ENCODE measurements at places on chromosomes 1 and 21. TPM values are rescaled to one million over a fixed set of nuclear protein-coding genes. Genes with fewer than 3 reads are reported as not detected.

- no peak for DNase-seq
These were observed 256.9 kb downstream of the BACH1 start for GRCh38 chr21:29555601-29556000.

CNIH3 gene
- total RNA-seq = 6.2 TPM

DNA sequence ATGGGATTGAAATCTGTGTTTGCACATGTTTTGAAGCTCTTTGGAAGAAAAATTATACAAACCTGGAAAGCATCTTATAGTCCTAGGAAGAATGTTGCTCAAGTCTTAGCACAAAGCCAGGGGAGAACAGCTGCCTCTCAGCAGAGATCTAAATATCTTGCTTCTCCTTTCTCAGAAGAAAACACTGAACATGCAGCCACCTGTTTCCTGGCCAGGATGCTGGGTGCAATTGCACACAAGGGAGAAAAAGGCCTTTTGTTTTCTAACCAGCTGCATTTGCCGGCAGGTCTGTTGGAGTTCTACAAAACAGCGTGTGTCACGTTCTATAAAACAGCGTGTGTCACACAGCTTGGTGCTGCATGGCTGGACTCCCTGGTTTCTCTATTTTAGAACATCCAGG is 259.6 kb upstream of the PLD5 start:
- DNase-seq = peak; percentile 34

ICOSLG gene
- total RNA-seq = under 0.01 TPM

- DNase-seq = no peak
These were observed 26.9 kb downstream of the ITPKB start for GRCh38 chr1:226711976-226712741.

Measured in LHCN-M2 (cell line).